Lower lobe of right lung (tissue), 2 donors: ENCODE measurements at places on chromosomes 12 and 14. TPM values are rescaled to one million over a fixed set of nuclear protein-coding genes. Genes with fewer than 3 reads are reported as not detected.

Gene HCFC2
- 18.5 TPM for total RNA-seq

DNA sequence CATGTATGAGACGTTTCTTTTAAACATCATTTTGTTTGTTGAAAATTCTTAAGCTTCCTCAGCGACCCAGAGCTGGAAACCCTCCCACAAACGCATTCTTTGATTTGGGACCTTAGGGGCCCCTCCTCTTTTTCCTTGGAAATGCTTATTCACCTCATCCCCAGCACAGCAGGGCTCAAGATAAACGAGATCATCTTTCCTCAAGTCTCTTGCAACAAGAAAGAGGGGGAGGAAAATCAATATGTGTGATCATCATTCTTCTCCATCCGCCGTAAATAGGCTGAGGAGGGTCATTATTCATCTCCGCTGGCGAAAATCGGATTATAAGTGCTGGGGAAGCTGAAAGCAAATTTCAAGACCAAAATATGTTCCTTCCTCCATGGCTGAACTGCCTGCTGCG lies 1415.2 kb downstream of the AACS start:
- no peak for DNase-seq

Gene CCDC198
- total RNA-seq, result not detected

DNA sequence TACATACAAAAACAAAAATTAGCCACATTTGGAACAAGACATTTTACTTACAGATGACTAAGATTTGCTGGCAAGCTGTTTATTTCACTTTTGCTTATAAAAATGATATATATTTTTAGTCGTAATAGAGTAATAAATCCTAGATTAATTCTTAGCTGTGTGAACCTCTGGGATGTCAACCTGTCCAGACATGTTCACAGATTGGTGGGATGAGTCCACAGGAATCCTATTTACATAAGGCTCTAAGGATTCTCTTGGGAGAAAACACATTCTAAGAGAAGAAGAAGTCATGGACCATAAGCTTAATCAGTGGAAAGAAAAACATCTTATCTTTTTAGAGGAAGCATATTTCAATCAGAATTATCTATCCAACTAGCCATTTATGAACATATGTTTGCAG lies 797.4 kb downstream of the C12orf50 start:
- no peak for DNase-seq

DNA sequence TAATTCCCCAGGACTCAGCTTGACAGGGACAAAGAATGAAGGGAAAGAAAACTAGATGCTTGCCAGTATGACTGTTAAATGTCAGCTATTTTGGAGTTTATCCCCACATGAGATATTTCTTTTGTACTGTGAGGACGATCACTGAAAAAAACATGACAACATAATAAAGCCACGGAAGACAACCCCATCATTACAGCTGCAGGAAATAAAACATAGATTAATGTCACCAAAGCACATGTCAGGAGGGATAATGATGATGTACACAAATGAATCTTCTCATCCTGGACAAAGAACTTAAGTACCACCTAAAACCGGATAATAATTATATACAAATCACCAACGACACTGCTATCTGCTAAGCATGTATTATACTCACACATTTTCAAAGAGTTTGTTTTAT lies 84.6 kb upstream of the GRIP1 start:
- no peak for DNase-seq

Gene FBXO33
- total RNA-seq, result 12.8 TPM

DNA sequence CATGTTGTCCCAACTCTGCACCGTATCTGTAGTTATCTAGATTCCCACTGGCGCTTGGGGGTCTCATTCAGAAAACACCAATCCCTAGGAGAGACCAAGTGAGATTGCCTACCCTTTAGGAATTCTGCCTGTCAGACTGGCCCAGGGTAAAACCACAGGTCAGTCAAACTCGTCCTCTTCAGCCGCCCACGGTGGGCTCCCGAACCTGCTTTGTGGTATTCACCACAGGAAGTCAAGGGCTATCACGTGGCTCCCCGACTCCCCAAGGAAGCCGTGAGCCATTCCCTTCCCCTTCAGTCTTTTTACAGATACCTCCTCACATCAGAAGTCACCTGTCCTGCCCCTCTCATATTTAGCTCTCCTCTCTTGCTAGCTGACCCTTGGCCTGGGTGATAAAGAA lies 159.9 kb downstream of the EGLN3 start:
- no peak for DNase-seq
